ENCODE measurements at places on chromosomes 1 and 21.
A peak's percentile ranks its signal among the peaks of the same experiment; 100 is the strongest.

DNA sequence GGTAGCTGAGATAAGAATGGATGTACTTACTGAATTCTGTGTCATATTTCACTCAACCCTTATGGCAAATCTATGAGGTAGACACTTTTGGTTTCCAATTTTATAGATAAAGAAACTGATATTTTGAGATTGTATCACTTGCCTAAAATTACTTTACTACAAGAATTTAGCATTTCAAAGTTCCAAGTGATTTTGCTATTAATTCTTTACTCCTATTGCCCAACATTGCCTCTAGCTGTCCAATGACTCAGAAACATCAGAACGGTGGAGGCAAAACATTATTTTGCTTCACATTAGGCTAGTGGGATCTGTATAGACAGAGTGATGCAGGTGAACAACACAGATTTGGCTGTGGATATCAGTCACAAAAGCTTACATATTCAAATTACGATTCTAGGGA lies 747.2 kb upstream of the NEGR1 start:
- DNase-seq = no peak

DNA sequence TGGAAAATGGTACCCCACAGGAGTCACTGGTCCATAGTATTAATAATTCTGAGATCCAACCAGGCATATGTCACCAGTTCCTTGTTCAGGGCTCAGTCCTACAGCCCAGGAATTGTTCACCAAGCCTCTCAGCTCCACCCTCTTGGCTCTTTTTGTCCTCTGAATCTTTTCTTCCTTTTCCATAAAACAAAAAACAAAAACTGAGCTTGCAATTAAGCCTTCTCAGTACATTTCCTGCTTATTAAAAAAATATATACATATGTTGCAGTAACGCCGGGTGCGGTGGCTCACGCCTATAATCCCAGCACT lies 23.4 kb upstream of the KIF1B start:
- DNase-seq = no peak

- DNase-seq = no peak
Measured at GRCh38 chr1:97093741-97094140, 372.2 kb downstream of the PTBP2 start.

GRCh38 chr1:165129568-165130164 lies 226.8 kb downstream of the LMX1A start:
- peak; percentile 15 for DNase-seq

GRCh38 chr1:20266141-20266540 lies 24.5 kb upstream of the VWA5B1 start:
- no peak for DNase-seq

DNA sequence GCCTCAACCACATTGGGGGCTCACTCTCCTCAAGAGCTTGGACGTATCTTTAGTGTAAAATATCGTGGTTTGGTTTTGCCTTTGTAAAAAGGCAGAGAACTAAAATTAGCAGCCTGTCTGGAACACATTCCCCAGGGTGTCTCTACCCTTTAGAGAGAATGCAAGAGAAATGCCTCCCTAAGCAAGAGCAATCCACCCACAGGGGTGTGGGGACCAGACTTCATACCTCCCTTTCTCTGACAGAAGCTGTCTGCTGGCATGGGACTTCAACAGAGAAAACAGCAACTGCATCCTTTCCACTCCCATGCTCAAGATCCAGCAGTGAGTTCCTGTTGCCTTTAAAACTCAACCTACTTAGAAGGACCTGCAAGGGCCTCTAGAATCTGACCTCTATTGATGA lies 27.9 kb upstream of the TNR start:
- no peak for DNase-seq

DNA sequence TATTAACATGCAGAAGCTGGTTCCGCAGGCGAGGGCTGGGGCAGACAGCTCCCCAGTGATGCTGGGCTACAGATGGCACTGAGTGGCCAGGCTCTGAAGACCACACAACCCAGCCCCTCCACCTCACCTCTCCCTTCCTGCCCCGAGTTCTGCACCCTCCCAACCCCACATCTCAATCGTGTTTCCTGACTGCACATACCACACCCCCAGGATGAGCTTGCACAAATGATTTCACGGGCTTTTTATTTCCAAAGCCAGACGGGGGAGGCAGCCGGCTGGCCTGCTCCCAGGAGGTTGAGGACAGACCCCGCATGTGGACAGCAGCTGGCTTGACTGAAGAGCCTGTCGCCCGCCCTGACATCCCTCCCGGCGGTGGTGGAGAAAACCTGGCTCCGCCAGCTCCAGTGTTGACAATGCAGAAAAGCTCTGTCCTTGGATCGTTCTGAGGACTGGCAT lies 21.4 kb upstream of the ALDH4A1 start:
- no peak for DNase-seq

DNA sequence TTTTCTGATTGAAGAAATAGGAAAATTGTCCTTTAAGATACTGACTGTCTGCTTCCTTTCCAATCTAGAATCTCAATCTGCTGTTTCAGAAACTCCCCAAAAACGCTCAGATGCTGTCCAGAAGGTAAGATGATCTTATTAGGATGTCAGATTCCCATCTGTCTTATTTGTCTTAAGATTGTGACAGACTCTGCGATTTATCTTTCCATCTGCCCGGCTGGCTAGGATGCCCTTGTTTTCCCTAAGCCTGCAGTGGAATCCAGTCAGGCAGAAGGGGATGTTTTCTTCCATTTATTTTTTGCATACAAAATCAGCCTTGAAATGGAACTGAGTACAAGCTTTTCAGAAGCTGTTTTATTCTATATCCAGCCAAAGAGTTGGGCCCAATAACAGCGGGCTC lies 96.5 kb downstream of the FMN2 start:
- no peak for DNase-seq

- no peak for DNase-seq
Measured at GRCh38 chr1:58968360-58968952, 184.6 kb upstream of the JUN start.

GRCh38 chr1:997713-997992 lies 2.2 kb downstream of the HES4 start:
- no peak for DNase-seq

DNA sequence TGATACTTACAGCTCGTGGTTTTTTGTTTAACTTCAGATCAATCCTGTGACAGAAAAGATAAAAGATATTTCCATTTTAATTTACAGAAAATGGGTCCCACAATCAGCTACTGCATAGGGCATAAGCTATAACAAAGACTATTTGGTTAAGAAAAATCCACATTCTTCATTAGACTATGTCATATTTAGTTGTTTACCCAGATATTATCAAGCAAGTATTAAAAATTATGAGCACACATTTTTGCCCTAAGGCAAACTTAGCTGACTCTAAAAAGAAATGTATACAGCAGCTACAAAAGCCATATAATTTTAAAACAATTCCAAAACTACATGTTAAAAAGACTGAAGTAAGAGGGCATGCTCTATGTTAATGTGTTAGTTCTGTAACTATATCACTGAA lies 18.7 kb downstream of the MEAF6 start:
- no peak for DNase-seq

DNA sequence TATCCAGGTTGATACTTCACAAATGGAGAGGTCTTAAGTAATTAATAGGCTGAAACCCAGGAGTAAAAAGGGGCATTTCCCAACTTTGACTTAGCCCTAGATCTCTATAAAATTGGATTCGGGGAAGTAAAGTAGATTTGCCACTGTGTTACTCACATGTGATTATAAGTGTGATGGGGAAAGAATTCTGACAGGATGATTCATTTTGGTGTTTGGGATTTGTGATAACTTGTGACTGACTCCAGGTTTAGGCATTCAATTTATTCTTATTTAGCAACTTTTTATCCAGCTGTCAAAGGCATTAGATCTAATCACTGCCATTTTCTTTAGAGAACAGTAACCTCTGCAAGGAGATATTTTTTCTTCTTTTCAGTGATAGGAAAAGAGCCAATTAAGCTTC lies 175.5 kb downstream of the ASTN1 start:
- no peak for DNase-seq

DNA sequence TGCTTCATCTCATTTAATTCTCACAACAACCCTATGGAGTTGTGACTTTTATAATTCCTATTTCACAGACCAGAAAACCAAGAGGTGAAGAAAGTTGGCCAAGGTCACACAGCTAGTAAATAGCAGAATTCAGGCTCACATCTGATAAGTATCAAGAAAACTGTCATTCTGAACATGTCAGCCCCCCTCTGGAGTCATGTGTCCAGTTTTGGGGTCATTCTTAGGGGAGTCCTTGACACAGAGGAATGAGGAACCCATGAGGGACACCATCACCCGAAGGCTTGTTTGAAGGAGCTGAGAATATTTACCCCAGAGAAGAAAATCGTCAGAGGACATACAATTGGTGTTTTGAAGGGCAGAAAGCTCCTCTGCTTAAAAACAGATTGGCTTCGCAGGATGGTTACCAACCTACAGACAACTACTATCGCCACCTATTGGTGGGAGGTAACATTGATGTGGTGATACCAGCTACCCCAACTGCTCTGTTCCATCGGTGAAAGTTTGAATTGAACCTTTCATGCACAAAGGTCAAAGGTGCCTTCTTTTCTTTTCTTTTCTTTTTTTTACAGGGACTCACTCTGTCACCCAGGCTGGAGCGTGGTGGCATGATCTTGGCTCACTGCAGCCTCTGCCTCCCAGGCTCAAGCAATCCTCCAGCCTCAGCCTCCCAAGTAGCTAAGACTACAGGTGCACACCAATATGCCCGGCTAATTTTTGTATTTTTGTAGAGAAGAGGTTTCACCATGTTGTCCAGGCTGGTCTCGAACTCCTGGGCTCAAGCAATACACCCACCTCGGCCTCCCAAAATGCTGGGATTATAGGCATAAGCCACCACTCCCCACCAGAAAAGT lies 31.3 kb downstream of the NCMAP start:
- peak; percentile 5 for DNase-seq

- DNase-seq = no peak
Measured at GRCh38 chr1:226029093-226029496, 30.0 kb upstream of the SDE2 start.

DNA sequence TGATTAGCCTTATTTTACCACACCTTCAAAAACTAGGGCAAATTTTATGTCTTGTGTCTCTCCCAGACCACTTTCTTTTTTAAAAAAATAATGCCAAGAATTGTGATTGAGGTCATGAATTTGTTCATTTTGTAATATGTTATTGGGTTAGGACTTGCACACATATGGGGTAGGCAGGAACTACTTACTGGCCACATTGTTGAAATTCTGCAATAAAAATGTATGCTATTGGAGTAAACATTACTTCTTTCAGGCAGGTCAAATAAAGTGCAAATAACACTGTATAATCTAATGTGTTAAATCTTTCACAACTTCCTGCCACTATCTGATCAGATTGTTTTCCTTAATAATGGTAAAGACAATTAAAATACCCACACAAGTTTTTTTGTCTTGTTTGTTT lies 166.6 kb upstream of the COL11A1 start:
- DNase-seq = no peak

DNA sequence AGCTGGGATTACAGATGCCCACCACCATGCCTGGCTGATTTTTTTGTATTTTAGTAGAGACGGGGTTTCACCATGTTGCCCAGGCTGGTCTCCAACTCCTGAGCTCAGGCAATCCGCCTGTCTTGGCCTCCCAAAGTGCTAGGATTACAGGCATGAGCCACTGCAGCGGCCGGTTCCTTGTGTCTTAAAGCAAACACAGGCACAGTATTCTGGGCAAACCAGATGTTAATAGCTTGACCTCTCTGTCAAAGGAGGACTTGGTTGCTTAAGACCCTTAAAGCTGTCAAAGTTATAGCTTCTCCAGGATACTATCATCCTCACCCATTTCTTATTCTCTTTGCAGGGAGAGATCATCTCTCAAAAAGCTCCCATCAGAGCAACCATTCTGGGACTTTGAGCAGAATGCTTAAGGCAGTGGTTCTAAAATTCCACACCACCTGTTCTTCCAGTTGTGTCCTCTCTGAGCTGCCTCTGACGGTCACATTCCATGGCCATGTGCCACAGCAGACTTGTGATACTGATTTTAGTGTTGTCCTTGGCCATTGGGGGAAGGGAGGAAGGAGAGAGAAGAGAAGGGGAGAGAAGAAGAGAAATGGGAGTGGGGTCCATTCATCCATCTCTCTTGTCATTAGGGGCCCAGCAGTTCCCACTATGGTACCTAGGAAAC lies 81.8 kb downstream of the PBX1 start:
- no peak for DNase-seq

DNA sequence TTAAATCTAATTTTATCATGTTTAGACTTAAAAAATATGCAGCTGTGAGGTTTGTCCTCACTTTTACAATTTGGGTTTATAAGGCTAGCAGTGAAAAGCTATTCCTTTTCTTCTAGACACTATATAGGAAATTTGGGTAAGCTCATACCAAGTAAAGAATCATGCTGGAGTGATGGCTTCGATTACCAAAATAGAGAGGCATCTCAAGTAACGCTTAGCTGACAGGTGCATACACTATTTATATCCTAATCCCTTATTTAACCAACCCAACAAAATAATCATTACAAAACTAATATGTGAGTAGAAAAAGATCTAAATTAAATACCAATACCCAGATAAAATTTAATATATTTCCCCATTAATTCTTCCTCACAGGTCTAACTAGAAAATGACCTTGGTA lies 193.2 kb downstream of the LHX8 start:
- DNase-seq = no peak

GRCh38 chr1:180577361-180577760 lies 18.6 kb downstream of the OVAAL start:
- DNase-seq = no peak

DNA sequence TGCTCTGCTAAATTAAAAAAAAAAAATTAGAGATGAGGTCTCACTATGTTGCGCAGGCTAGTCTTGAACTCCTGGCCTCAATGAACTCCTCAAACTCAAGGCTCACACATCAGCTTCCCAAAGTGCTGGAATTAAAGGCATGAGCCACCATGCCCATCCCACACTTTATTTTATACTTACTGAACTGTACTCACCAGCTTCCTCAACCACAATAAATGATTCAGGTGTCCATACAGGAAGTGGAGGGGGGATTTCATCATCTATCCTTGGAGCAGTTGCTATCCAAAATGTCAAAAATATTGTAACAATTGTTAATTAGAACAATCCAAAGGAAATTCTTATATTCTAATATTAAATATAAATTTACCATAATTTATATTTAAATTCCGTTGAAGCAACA lies 22.4 kb upstream of the RSBN1 start:
- no peak for DNase-seq

- DNase-seq = peak; percentile 13
Measured at GRCh38 chr1:99264201-99265021, at the start of gene PLPPR4. Gene PLPPR4 (plus strand): TSS chr1:99264492. CDS start chr1:99264594, 102 bp downstream.

DNA sequence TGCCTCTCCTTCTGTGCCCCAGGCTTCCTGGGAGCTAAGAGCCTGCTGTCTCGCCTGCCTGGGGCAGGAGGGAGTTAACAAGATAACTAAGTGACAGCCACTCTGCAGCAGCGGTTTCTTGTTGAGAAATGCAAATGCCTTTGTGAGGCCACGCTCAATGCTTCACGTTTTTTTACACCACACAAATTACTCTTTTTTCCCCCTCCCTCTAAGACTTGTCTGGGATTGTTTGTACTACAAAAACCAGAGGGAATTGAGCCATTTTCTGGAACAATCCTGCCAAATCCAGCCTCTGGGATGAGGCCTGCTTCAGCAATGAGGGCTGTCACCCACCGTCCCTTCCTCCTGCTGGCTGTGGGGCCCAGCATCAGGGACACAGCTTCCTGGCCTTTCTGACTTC lies 119.6 kb downstream of the ACTL8 start:
- DNase-seq = no peak

Measured in hippocampal formation (tissue), 2 donors.